ENCODE measurements at places on chromosomes 11 and 22.

DNA sequence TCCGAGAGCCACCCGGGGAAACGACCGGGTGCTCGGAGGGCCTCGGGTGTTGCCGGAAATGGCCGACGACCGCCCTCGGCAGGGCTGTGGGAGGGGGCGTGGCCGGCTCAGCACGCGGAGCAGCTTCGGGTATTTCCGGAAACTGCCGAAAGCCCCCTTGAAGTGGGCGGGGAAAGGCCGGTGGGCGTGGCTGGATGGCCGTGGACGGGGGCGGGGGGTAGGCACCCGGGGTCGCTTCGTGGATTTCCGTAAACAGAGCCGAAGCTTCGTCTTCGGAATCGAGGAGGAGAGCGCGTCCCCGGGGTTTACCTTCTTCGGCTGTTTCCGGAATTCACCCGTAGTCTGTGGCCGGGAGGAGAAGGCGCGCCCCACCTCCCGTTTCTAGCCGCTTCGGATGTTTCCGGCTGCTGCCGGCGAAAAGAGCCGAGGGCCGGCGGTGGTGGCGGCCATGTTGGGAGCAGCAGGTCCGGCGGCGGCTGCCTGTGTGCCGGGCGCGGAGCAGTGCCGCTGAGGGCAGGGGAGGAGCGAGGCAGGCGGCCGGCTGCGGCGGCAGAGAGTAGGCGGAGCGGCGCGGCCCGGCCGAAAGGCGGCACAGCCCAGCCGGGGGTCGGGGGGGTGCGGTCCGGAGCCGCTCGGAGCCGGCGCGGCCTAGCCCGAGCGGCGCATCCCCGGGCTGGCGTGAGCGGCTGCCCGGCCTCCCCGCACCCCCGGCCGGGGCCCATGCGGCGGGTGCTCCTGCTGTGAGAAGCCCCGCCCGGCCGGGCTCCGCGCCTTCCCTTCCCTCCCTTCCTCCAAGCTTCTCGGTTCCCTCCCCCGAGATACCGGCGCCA lies at the start of gene MARK2:
Gene MARK2, plus strand, starts transcription at position 433 of the 830 bp plus-strand sequence. Its CDS starts 397 bp downstream, at position 830.
- peaks cover 41% of the 10 kb centered on the region for H3K36me3 ChIP-seq
- peak; percentile 100 for DNase-seq
- peaks cover 55% of the 10 kb centered on the region for H3K4me1 ChIP-seq
- H3K27me3 ChIP-seq: no peaks in the 10 kb centered on the region

DNA sequence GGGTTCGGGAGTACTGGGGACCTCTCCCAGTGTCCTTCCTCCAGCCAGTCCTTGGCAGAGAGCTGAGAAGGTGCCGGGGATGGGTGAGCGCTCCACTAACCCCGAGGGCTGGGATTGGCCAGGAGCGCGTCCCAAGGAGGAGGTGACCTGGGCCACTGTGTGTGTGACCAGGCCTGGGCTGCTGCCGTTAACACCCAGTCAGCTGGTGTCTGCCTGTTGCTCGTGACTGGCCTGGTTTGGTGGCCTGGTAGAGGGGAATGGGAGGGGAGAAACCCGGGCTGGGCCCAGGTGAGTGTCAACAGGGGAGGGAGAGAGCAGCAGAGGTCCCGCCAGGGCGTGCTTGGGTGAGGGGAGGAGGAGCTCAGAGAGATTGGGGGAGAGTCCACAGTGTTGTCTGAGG lies 29.9 kb upstream of the GRAMD4 start:
- H3K4me3 ChIP-seq: no peak overlapping the region
- DNase-seq: no peak
- no peaks in the 10 kb centered on the region for H3K36me3 ChIP-seq
- peaks cover 35% of the 10 kb centered on the region for H3K4me1 ChIP-seq
- no peaks in the 10 kb centered on the region for H3K27me3 ChIP-seq

GRCh38 chr22:44155115-44155514 lies 25.6 kb upstream of the PARVG start:
- no peaks in the 10 kb centered on the region for H3K4me1 ChIP-seq
- no peak for DNase-seq
- H3K4me3 ChIP-seq: no peak overlapping the region
- no peaks in the 10 kb centered on the region for H3K27me3 ChIP-seq
- no peak overlapping the region for H3K27ac ChIP-seq

DNA sequence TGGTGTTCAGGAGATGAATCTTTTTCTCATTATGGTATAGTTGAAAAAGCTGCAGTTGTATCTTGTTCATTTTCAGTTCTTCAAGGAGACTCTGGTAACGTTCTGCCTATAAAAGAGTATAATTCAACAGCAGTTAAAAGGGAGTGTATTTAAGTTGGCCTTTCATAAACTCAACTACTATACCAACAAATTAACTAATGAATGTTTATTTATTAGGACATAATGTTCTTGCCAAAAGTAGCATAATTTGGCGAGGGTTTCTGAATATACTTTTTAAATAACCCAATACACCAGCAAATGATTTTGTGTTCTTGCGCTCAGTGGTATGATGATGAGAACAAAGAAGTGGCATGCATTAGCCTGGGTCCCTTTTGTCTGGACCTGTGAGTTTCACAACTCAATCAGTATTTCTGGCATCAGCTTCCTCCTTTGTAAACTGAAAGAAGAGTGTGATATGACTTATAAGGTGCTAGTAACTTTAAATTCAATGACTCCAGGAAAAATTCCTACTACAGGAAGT lies 10.9 kb downstream of the SMC1B start:
- no peaks in the 10 kb centered on the region for H3K36me3 ChIP-seq
- DNase-seq: no peak
- no peaks in the 10 kb centered on the region for H3K27me3 ChIP-seq
- H3K27ac ChIP-seq: no peak overlapping the region
- no peaks in the 10 kb centered on the region for H3K4me1 ChIP-seq

- H3K27ac ChIP-seq: no peak overlapping the region
- DNase-seq: no peak
- no peaks in the 10 kb centered on the region for H3K27me3 ChIP-seq
- H3K36me3 ChIP-seq: no peaks in the 10 kb centered on the region
- no peak overlapping the region for H3K4me3 ChIP-seq
These were observed 43.2 kb downstream of the SHANK2 start for GRCh38 chr11:71209181-71209580.

DNA sequence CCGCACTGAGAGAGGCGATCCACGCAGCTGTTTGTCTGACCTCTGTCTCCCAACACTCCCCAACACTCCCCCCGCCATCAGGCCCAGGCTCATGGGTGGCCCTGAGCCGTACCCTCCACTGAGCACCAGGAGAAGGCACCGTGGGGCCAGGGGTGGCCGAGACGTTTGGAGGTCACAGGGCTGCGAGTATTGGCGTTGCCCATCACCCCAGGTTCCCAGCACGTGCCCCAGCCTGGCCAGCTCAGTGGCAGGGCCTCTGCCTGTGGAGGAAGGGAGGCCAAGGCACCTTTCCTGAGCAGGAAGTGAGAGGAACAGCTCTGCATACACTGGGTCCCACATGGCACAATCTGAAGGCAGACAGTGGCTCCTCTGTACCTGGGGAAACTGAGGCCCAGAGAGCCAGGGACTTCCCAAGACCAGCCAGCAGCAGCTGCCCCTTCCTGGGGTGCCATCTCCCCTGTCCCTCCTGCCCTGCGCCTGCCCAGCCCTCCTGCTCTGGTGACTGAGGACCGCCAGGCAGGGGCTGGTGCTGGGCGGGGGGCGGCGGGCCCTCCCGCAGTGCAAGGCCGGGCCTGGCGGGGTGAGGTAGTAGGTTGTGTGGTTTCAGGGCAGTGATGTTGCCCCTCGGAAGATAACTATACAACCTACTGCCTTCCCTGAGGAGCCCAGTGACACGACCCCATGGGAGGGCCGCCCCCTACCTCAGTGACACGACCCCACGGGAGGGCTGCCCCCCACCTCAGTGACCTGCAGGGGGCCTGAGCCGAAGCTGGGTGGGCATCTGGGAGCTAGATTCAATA lies 37.0 kb upstream of the PPARA start:
- no peak overlapping the region for H3K4me3 ChIP-seq
- no peaks in the 10 kb centered on the region for H3K27me3 ChIP-seq
- H3K27ac ChIP-seq: no peak overlapping the region

DNA sequence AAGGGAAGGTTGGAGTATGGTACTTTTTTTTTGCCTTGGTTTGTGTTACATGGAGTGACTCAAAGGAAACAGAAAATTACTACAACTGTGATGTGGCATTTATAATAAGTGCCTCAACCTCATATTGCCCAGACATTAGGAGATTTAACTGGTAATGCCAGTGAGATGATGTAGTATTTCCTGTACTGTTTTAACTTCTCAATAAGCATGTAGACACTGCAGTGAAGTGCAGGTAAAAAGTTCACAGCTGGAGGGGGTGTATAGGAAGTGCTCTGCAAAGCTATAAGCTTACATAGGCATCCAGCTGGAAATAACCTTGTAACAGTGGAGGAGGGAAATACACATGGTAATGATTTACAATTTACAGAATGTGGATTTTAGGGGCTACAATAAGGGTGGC lies 138.2 kb upstream of the MTMR2 start:
- peaks cover 86% of the 10 kb centered on the region for H3K4me1 ChIP-seq
- no peaks in the 10 kb centered on the region for H3K27me3 ChIP-seq
- peak overlapping the region; percentile 97 for H3K27ac ChIP-seq
- peak overlapping the region; percentile 52 for H3K4me3 ChIP-seq

- no peak overlapping the region for H3K27ac ChIP-seq
- no peaks in the 10 kb centered on the region for H3K4me1 ChIP-seq
- DNase-seq: no peak
- no peak overlapping the region for H3K4me3 ChIP-seq
- H3K27me3 ChIP-seq: peaks cover 56% of the 10 kb centered on the region
These were observed 853.0 kb downstream of the BRD1 start for GRCh38 chr22:48974443-48975315.

- no peak for DNase-seq
- H3K4me1 ChIP-seq: peaks cover 7% of the 10 kb centered on the region
- peaks cover 10% of the 10 kb centered on the region for H3K36me3 ChIP-seq
- no peak overlapping the region for H3K4me3 ChIP-seq
- no peaks in the 10 kb centered on the region for H3K27me3 ChIP-seq
These were observed 14.4 kb upstream of the PPP6R3 start for GRCh38 chr11:68446046-68446725.

All from activated T-cell treated with anti-CD3 and anti-CD28 coated beads, Interleukin-2, amount 50 U/mL, for 24 hours (primary cell).